ENCODE measurements at places on chromosomes 13 and 19. TPM values are rescaled to one million over a fixed set of nuclear protein-coding genes. Genes with fewer than 3 reads are reported as not detected.

- DNase-seq = no peak
Observed at GRCh38 chr13:76917095-76917494, 30.9 kb upstream of the KCTD12 start.

Gene LYL1
- 1.4 TPM for total RNA-seq

DNA sequence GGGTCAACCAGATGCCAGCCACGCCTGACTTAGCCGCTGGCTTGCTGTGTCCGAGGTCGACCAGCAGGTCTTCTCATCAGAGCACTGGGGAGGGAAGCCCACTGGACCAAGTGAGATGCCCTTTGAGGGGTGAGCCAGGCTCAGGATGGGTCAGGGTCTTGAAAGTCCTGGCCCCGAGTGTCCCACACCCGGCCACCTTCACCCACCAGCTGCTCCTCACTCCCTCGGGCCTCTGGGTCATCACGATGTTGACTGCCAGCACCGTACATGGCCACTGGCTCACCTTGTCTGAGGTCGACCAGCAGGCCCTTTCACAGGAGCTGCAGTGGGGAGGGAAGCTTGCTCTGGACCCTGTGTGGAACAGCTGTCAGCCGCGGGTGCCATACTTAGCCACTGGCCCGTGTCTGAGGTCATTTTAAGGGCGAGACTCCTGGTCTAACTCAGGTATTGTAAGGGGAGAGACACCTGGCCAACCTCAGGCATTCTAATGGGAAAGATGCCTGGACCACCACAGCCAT, 1361.3 kb downstream of the UQCRFS1 start:
- no peak for DNase-seq

DNA sequence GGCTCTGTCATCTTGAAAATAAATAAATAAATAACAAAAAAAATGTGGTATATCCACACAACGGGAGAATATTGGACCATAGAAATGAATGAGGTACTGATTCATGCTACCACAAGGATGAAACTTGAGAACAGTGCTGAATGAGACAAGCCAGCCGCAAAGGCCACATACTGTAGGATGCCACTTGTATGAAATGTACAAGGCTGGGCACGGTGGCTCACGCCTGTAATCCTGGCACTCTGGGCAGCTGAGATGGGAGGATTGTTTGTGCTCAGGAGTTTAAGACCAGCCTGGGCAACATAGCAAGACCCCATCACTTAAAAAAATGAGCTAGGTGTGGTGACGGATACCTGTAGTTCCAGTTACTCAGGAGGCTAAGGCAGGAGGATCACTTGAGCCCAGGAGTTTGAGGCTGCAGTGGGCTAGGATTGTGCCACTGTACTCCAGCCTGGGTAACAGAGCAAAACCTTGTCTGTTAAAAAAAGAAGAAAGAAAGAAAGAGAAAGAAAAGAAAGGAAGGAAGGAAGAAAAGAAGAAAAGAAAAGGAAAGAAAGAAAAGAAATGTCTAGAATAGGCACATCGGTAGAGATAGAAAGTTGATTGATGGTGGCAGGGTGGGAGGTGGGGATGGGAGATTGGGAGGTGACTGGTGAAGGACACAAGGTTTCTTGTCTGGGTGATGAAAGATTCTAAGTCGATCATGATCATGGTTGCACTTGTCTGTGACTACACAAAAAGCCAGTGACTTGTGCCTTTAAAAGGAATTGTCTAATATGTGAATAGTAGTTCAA, 20.3 kb downstream of the HPN start:
- no peak for DNase-seq

- DNase-seq = no peak
Observed at GRCh38 chr19:6766357-6767080, 716 bp downstream of the SH2D3A start.

Gene CKM
- 0.14 TPM for total RNA-seq

Gene GRIN2D
- 0.25 TPM for total RNA-seq

DNA sequence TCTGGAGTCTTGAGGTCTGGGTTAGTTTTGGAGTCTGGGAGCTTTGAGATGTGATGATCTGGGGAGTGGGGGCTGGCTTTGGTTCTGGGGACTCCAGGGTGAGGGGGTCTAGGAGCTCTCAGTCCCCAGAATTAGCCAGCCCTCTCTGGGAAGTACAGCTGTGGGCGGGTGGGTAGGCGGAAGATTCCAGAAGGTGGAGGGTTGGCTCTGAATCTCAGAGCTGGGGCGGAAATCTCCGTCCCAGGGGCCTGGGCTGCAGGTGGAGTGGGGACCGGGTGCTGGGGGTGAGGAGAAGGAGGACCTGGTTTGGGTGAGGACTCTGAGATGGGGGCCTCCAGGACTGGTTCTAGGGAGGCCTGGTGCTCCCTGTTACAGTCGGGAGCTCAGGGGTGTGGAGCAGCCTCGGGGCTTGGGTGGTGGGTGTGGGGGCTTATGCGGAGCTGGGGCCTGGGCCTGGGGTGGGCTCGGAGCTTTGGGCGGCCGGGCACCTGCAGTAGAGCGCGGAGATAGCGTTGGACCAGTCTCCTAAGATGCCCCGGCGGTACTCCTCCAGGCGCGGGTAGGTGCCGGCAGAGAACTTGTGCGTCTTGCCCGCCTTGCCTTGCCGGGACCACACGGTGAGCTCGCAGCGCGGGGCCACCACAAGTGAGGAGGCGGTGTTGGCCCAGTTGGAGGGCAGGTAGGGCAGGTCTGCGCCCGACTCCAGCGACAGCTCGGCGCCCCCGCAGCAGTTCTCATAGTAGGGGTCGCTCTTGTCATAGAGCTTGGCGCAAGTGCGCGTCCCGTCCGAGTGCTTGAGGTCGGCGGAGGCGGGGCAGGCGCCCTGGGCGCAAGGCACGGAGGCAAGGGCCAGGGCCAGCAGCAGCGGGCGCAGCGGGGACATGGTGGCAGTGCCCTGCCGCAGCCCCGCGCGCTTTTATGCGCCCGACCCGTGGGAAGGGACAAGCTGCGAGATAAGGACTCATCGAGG, at the start of gene SYCN:
SYCN (minus strand) TSS at position 892 of the 970 bp plus-strand sequence; CDS start at position 883, 9 bp downstream.
- no peak for DNase-seq

DNA sequence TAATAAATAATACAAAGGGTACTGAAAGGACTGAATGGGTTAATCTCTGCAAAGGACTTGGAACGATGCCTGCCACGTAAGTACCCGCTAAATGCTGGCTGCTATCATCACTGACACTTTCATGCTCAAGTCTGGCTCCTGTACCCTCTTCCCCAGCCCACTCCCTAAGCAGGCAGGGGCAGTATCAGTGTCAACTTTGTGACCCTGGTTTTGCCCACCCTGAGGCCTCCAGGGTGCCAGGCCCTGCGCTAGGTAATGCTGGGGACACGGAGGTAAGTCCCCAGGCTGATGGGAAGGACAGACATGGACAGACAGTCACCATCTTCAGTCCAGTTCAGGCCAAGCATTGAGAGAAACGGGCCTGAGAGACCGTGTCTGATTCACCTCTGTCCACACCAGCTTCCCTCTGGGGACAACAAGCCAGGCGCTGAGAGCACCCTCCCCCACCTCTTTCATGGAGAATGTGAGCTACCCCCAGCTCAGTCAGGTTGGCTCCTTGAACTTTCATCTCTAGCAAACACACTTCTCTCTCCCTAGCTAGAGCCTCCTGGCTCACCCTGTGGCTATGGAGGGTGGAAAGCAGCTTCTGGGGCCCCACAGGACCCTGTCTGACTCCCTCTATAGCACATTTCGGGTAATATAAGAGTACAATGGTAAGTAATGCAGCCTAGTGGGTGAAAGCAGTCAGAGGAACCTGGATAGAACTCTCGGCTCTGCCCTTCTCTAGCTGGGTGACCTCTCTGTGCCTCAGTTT, 800 bp downstream of the ETFB start:
- DNase-seq = no peak

GRCh38 chr13:43124490-43124889, 101.1 kb downstream of the DNAJC15 start:
- no peak for DNase-seq

- DNase-seq = no peak
Observed at GRCh38 chr13:85728811-85729210, 70.4 kb downstream of the SLITRK6 start.

GRCh38 chr13:80437231-80437630, 96.3 kb upstream of the SPRY2 start:
- no peak for DNase-seq

- DNase-seq = no peak
Observed at GRCh38 chr13:53013113-53013512, 15.5 kb upstream of the OLFM4 start.

- no peak for DNase-seq
Observed at GRCh38 chr19:33664744-33665143, 43.0 kb downstream of the CHST8 start.

DNA sequence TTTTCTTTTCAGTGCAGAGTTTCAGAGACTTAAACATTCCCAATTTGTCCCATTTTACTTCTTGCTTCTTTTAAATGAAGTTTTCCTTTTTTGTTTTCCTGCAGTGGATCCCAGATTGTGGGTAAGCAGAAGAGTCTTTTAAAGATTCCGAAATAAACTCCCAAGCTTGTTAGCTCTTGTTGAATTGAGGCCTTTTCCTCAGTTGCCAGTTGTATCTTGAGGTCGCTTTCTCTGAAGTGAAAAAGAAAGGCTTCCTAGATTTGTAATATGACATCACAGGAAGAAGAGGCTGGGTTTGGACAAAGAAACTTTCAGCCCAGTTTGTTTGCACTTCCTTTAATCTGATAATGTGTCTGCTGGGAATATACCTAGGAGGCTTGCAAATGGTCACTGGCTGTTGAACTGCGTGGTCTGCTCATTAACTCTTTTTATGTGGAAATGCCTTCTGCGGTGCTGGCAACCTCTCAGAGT, at the start of gene LPAR6:
LPAR6 (minus strand) TSS at position 233 of the 471 bp plus-strand sequence. CDS start 690 bp downstream, outside the sequence.
- DNase-seq = no peak

DNA sequence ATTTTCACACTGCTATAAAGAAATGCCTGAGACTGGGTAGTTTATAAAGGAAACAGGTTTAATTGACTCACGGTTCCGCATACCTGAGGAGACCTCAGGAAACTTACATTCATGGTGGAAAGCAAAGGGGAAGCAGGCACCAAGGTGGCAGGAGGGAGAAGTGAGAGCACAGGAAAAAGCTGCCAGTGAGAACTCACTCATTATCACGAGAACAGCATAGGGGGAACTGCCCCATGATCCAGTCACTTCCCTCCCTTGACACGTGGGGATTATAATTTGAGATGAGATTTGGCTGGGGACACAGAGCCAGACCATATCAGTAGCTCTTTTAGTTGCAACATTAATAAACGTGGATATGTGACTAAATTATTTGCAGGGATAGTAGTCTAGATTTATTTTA, 4.3 kb upstream of the KCTD4 start:
- no peak for DNase-seq

GRCh38 chr13:101785858-101786257, 333.4 kb downstream of the ITGBL1 start:
- peak; percentile 69 for DNase-seq

GRCh38 chr13:41311406-41312175, 524 bp downstream of the NAA16 start:
- no peak for DNase-seq

Gene SHD
- total RNA-seq = not detected

DNA sequence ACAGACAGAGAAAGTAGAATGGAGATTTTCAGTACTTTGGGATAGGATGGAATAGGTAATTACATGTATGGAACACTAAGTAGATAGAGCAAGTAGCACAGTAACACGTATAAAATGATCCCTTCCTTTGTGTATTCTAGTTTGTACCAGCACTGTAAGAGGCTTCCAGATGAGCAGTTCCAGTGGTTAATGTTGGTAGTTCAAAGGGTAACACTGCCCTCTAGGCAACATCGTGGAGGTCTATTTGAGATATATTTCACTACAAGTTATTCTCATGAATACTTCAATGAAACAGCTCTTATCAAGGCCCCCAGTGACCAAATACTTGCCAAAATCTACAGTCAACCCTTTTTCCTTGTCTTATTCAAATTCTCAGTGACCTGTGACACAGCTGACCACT, 13.5 kb upstream of the ZNF563 start:
- DNase-seq = no peak

- no peak for DNase-seq
Observed at GRCh38 chr19:3111586-3112247, 17.6 kb downstream of the GNA11 start.

Gene ZNF816
- 5.1 TPM for total RNA-seq
